A673 (cell line): ENCODE measurements at places on chromosomes 16 and 17.

DNA sequence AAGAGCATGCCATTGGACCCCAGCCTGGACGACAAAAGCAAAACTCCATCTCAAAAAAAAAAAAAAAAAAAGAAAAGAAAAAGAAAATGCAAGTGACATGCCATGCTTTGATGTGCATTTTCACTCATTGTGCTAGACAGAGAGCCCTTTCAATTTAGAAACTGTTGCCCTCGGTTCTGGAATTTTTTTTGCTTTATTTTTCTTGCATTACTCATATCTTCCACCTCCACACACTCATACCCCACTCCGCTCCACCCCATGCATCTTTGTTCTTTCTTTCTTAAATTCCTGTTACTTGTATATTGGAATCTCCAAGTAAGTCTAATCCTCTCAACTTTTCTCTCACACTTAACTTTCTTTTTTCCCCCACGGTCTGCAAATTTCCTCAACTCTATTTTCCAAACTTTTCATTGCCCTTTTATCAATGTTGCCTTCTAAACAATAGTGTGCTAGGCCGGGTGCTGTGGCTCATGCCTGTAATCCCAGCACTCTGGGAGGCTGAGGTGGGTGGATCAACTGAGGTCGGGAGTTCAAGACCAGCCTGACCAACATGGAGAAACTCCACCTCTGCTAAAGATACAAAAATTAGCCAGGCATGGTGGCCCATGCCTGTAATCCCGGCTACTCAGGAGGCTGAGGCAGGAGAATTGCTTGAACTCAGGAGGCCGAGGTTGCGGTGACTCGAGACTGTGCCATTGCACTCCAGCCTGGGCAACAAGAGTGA lies 16.8 kb upstream of the SUZ12 start:
- DNase-seq = no peak

GRCh38 chr17:28545141-28545503 lies 7.3 kb downstream of the UNC119 start:
- DNase-seq = no peak

DNA sequence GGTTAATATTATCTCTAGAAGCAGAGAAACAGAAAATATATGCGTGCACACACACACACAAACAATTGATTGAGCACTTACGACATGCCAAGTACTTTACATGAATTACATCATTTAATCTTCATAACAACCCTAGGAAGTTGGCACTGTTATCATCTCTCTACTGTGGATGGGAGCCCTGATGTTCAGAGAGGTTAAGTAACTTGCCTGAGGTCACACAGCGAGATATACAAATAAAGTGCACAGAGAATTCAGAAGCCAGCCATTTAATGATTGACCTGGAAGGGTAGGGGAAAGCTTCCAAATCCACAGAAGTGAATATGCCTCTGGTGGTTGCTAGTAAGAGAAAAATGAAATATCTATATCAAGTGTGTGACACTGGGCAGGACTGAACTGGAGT lies 37.5 kb upstream of the GPR139 start:
- no peak for DNase-seq

DNA sequence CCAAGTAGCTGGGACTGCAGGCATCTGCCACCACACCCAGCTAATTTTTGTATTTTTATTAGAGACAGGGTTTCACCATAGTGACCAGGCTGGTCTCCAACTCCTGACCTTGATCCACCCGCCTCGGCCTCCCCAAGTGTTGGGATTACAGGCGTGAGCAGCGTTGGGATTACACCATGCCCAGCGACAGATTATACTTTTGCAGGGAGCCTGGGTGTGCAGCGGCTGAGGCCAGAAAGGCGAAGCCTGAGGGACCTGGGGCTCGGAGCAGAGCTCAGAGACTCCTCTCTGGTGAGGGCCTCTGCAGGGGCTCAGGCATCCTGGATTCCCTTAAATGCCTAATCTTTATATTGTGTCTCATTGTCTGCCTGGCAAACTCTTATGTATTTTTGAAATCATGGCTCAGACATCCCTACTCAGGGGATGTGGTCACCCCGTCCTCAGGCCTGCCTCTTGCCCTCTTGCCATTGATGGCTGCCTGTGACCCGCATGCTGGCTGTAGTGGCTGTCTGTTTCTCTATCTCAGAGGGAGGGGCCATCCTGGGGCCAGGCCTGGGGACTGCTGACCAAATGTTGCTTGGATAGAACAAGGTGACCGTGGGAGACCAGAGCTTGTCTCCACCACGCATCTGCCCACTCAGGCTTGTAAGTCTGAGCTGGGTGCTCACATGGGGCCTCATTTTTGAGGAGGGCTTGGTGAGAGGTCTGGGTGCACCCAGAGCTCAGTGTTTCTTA lies 42.6 kb downstream of the B9D1 start:
- no peak for DNase-seq

- DNase-seq = no peak
These were observed 727 bp upstream of the TENT4B start for GRCh38 chr16:50152351-50152806.

DNA sequence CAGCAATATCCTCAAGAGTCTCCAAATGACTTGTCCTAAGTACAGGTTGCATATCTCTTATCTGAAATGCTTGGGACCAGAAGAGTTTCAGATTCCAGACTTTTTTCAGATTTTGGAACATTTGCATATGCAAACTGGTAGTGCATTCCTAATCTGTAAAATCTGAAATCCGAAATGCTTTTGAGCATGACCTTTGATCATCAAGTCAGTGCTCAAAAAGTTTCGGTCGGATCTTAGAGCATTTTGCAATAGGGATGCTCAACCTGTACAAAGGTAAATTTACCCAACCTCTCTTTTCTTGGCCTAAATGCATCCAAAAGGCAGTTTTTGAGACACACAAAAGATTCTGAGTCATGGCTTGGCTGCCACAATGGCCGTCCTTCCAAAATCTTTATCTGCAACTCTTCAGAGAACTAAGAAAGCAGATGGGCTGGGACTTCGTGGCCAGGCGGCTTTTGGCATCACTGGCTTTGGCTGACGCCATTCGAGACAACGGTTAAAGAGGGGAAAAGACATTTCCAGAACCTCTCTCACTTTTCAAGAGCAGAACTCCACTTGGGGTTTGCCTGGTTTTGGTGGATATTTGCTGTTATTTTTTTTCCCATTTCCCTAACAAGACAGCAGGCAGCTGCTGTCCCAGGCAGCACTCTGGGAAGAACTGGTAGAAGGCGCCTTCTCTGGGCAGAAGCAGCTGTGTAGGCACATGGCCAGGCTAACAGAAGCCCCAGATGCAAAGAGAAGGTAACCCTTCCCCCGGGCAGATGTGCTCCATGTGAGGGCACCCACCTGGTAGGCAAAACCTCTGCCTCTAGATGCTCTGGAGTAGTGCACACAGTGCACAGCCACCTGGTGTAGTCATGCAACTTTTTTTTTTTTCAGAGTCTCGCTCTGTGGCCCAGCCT lies 8.9 kb downstream of the CPPED1 start:
- DNase-seq = no peak
